Fibroblast of the aortic adventitia (primary cell): ENCODE measurements at places on chromosomes 11 and 22.
A peak's percentile ranks its signal among the peaks of the same experiment; 100 is the strongest.

- DNase-seq: no peak
Observed at GRCh38 chr11:99376463-99376862, 355.7 kb downstream of the CNTN5 start.

- peak; percentile 99 for DNase-seq
Observed at GRCh38 chr11:126415128-126415527, 59.6 kb downstream of the ST3GAL4 start.

DNA sequence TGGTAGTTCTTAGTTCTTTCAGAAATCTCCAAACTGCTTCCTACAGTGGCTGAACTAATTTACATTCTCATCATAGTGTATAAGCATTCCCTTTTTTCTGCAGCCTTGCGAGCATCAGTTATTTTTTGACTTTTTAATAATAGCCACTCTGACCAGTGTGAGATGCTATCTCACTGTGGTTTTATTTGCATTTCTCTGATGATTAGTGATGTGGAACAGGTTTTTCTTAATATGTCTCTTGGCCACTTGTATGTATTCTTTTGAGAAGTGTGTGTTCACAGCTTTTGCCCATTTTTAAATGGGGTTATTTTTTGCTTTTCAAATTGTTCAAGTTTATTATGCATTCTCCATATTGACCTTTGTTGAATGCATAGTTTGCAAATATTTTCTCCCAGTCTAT, 459.3 kb downstream of the NTM start:
- DNase-seq: no peak

- DNase-seq: no peak
Observed at GRCh38 chr11:65584723-65585171, 8.9 kb downstream of the EHBP1L1 start.

DNA sequence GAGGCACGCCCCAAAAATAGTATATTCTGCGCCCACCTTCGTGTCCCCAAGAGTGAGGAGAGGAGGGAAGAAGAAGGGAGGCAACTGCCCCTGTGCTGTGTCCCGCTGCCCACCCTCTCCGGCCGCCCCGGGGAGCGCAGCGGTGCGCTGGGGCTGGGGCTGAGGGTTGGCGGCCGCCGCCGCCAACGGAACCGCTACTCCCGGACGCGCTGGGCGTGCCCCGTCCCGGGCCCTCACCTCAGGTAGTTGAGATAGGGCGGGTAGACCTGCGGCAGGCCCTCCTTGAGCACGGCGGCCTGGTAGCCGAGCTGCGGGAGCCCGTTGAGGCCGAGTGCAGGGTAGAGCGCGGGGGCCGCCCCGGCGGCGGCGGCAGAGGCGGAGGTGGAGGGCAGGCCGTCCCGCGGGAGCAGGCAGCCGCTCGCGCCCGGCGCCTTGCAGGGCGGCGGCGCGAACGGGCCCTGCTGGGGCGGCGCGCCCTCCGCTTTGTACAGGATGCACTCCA, 2.4 kb downstream of the PGR start:
- no peak for DNase-seq

GRCh38 chr11:30260813-30261212, 30.0 kb downstream of the FSHB start:
- no peak for DNase-seq

- DNase-seq: peak; percentile 33
Observed at GRCh38 chr11:113874581-113875233, 665 bp downstream of the USP28 start.

DNA sequence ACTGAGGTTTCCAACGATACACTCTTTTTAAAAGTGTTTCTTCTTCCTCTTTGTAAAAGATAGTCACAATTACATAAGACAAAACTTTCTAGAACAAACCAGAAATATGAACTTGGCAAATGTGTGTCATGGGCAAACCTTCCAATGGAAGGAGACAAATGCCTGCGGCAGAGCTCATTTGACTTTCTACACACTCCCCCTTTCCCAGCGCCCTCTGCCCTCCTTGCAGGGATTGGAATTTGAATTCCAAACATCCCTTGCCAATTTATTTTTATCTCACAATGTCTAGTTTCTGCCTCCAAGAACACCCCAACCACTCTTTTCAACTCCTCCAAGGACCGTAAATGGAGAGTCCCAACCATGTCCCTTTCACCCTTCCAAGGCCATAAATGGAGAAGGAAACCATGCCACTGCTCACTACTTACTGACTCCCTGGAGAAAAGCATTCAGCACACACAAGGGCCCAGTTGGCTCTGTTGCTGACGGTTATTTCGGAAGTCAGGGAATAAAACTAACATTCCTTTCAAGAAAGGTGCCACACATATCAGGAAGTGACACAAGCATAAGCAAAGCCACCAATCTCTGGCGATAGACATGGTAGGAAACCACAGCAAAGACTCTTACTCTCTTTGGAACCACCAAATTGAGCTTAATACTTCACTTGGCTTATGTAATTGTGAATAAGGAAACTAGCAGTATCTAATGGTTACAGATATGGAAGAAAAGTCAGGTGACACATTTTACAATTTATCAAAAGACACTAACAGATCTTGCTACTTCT, 15.0 kb upstream of the ESAM start:
- DNase-seq: no peak

- no peak for DNase-seq
Observed at GRCh38 chr11:27646051-27646818, 54.0 kb downstream of the BDNF start.

DNA sequence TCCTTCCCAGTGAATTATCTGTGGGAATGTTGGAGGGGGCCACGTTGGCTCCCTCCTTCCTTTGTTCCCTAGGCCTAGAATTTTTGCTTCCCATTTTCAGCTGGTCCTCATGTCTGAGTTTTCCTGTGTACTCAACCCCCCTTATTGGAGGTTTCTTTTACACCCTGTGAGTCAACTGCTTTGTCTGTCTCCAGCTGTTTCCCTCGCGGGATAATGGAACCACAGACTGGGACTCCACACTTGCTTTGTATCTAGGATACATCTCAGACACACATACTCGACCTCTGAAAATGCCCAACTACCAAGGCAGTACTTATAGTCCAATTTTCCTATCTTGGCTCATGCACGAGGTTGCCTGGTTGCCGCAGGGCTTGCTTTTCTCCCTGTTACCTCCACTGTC, 352.7 kb upstream of the MPPED2 start:
- DNase-seq: no peak

DNA sequence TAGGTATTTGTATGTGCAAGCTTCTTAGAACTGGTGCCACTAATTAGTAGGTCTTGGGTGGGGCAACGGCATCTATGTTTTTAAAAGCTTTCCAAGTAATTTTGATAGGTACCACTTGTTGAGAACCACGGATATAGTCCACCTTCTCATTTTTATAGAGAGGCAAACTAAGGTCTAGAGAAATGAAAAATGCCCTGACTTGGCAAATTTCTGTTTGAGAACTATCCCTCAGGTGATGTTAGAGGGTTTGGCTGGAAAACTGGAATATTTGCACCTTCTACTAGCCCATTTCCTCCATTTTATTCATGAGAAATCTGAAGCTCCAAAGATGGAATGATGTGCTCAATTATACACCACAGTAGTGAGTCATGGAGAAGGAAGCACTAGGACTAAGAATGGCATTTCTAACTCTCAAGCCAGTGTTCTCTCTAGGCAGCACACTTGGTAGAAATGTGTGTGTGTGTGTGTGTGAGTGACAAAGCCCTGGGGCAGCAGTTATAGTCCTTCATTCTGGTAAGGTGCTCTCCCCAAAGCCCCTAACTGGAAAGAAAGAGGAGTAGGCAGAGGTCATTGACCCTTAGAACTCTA, 1.8 kb upstream of the TMEM86A start:
- peak; percentile 15 for DNase-seq

- DNase-seq: no peak
Observed at GRCh38 chr11:79417069-79417920, 23.5 kb downstream of the TENM4 start.

DNA sequence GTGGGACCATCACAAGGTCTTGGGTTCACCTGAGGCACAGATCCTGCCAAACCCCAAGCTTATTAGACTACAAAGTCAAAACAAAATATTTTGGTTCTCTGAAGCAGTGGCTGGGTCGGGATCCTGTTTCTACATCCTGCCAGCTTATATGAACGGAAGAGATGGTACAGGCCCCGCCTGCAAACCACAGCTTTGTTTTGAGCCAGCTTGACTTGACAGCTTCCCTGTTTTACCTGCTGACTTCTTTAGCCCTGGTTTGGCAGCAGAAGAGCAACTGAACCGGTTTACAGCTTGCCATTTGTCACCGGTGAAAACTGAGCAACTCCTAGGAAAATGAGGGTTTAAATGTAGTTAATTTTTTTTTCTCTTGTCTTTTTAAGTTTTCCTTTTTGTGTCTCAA, 11.4 kb downstream of the PACS1 start:
- no peak for DNase-seq

DNA sequence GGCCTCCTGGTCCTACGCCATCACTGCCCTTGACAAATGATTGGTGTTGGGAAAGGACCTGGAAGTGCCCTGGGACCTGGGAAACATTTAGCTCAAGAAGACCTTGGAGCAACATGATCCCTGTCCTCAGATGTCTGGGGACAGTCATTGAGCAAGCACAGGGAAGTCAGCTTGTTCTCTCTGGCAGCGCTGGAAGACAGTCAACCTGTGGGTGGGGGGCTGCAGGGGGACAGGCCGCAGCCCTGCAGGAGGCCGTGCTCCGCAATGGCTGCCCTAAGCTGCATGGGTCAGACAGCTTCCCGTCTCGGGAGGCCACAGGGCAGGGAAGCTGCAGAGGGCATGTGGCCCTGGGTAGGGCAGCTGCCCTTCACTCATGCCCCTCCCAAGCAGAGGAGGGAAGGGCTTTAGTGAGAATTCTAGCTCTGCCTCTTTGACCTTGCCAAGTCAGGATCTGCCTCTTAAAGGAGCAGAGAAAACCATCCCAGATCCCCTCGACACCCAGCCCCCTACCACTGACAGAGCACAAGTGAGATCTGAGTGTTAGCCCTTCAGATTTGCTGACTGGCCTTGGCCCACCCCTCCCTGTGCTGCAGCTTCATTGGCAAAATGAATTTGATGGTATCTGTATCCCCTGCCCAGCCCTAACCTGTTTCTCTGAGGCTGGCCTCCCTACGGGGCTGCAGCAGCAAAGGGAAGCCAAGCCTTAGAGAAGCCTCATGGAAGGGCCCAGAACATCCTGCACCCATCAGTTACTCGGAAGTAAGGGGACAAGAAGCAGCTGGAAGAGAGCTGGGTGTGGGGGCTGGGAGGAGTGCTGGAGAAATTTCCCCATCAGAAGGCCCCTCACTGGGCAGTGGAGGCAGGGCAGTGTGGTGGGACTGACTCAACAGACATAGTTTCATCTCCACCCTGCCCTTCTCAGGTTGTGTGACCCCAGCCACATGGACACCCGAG, 6.2 kb upstream of the SREBF2 start:
- DNase-seq: no peak

- no peak for DNase-seq
Observed at GRCh38 chr11:10311802-10312201, 6.9 kb downstream of the ADM start.

- no peak for DNase-seq
Observed at GRCh38 chr11:60208146-60208895, 25.4 kb upstream of the MS4A6A start.

DNA sequence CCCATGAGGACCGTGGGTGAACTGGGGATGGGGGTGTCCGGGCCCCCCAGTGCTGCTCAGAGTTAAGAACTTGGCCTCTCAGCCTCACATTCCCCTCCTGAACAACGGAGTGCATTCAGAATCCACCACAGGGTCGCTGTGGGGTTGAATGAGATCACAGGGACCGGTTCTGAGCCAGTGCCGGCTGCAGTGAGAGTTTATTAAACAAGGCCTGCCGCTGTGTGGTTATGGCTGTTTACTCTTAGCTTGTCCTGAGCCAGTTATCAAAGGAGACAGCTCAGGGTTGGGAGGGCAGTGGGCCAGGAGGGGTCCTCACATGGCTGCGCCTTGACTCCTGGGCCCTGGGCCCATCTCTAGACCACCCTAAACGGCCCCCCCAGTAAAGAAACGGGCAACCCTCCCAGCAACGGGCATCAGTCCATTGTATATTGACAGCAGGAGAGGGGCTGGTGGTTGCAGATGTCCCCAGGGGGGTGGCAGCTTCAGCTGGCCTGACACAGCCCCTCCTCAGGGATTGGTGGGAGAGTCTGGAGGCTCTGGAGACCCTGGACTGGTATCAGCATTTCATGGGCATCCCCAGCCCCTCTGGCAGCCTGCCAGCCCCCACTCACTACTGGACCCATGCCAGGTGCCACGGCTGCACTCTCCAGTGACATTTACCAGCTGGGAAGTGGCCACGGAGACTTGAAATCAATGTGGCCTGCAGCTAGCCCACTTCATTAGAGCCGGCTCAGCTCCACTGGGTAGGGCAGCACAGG, 15.1 kb upstream of the CABP7 start:
- peak; percentile 24 for DNase-seq

DNA sequence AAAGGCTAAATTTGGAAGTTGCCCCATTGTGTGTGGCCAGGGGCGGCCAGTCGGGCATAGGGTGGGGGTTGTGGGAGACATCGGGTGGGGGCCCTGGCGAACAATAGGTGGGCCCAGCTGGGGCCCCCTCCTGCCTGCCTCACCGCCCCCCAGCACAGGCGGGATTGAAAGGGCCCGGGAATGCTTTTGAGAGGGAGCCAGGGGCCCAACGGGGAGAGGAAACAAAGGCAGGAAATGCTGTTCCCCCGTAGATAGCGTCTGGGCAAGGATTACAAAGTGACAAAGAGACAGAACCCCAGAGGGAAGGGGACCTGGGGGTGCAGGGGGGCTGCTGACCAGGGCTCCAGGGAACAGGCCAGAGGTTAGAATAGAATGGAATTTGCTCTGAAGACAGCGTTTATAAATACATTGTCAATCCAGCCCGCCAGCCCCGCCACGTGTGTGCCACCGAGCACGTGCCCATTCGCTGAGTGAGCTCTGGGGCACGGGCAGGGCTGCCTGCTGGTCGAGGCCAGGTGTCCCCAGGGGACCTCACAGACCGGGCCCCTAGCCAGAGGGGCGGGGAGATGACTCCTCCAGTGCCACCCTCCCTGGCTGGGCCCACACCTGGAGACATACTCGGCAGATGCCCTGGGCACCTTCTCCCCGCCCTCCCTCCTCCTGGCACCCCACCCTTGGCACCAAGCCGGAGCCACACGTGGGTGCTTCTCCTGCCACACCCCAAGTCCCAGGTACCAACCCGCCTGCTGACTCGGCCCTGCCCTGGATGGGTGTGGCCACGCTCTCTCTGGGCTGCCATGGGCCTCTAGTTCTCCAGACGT, 9.7 kb downstream of the PDGFB start:
- DNase-seq: no peak

GRCh38 chr22:47453049-47453448, 690.6 kb downstream of the TBC1D22A start:
- DNase-seq: no peak

DNA sequence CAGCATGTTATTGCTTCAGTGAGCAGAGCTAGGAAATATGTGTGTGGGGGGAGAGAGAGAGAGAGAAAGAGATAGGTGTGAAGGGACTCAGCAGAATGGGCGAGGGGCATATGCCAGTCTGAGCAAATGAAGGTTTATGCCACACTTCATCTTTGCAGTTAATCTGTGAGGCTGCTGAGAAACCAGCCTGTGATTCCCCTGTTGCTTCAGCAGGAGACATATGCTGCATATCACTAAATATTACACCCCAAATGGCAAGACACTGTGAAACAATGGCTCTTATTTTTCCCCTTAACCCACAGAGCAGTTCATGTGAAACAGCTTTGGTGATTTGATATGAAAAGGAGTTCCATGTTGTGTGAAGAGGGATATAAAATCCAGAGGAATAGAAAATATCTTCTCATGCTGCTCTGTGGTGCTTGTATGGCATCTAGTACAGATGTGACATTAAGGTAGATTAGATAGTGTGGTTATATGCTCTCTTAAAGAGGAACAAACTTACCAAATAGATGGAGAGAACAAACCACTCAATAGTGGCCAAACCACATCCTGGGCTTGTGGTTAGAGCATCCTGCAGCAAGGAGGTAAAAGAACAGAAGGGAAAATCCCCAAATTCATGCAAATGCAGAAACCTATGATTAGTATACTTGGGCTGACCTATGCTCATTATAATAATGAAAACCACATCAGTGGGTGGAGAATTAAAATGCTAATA, 864.2 kb downstream of the FAM181B start:
- DNase-seq: no peak
